ENCODE measurements at places on chromosomes 7 and 10.

DNA sequence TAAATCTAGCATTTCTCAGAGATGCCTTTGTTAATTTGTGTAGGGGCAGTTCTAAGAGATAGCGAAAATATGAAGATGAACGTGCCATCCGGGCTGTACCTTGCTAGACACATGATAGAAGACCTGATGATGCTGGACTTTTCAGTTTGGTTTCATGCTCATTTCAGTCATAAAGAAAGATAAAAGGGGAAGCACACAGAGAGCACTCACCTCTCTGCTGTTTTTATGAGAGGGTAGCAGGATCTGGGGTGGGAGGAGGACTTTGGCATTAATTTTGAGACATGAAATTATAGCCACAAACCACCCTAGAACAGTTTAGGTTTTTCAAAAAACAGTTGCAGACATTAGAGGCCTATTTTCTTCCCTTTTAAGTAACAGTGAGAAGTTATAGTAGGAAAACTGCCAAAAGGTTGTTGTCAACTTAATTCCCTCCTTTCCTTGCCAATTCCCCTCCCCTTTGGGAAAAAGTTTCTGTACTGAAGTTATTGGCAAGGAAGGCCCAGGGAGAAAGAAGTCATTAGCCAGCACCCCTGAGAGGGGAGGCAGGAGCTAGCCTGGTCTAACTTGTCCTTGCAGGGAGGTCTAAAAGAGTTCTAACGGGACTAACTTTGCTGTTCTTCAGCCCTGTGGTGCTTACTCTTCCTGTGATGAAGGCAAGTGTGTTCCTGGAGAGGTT lies 2.6 kb downstream of the ST7 start:
- DNase-seq = no peak

DNA sequence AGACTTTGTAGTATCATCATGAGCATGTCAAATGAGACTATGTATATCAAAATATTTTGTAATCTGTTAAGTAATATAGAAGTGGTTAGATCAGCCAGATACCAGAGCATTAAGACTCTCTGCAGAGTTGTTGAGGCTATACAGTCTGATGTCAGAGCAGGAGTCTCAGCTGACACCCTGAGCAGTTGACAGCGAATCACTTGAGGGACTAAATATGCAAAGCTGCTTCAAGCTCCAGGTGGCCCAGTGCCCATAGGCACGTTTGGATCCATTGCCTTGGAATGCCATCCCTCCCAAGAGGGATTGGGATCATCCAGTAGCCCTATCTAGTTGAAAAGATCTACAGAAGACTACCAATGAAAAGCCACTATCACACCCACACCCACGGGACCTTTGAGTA lies 210.2 kb downstream of the TAX1BP1 start:
- DNase-seq = no peak

DNA sequence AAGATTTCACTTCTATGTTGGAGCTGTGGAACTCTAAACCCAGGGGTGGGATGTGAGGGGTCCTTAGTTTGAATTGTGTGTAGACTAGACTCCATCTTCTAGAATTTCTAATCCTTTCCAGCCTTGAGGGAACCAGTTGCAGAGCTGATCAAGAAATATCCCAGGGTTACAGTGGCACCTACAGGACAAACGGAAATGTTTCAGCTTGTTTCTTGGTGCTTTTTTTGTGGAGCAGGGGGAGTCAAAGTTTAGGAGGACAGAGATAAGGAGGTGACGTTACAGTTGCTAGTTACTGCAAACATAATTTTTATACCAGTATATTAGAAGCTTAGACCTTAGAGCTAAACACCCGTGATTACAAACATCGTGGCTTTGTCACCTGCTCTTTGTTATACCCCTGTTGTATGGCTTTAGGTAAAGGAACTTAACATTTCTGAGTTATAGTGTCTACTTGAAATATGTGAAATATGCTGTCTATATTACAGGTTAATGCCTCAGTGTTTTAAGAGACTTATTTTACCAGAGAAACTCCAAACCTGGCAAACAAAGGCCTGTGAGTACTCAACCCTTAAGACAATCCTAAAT lies 84.5 kb upstream of the DYNC1I1 start:
- no peak for DNase-seq

DNA sequence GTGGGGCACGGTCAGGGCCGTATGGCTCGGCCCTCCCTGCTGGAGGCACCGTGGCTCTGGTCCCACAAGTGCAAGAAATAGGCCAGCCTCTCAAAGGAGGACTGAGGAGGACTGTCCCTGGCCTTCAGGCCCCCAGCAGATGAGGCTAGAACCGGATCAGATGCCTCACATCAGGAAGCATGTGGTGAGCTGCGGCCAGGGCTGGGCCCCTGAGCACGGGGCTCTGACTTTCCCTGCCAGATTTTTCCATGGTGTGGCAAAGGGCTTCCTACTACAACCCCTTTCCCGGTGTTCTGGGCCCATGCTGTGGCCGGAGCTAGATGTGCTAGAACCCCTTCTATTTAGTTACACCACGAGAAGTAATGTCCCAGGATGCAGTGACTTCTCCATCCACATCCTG lies 100.4 kb downstream of the TCERG1L start:
- DNase-seq = no peak

DNA sequence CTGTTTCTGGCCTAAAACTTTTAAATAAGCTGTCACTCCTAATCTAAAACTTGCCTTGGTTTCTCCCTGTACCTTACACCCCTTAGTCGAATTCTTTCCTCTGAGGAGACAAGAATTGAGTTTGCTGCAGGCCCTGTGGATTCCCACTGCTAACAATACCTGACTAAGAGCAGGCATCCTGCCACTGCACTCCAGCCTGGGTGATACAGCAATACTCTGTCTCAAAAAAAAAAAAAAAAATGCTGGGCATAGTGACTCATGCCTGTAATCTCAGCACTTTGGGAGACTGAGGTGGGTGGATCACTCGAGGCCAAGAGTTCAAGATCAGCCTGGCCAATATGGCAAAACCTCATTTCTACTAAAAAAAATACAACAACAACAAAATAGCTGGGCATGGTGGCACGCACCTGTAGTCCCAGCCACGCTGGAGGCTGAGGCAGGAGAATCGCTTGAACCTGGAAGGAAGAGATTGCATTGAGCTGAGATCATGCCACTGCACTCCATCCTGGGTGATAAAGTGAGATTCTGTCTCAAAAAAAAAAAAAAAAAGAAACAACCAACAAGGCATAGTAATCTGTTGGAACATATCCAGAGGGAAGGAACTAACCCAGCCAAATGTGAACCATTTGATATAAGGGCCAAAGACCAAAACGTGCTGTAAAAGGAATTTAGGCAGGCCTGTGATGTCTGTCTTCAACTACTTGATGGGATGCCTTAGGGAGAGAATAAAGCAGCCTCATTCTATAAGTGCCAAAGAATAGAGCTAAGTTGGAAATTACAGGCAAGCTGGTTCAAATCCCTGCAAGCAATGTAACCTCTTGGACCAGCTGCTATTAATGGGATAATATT lies 732.7 kb upstream of the AUTS2 start:
- DNase-seq = no peak

- no peak for DNase-seq
Observed at GRCh38 chr7:73683788-73684693, 644 bp downstream of the BUD23 start.

- DNase-seq = no peak
Observed at GRCh38 chr7:155947051-155947450, 134.8 kb upstream of the SHH start.

DNA sequence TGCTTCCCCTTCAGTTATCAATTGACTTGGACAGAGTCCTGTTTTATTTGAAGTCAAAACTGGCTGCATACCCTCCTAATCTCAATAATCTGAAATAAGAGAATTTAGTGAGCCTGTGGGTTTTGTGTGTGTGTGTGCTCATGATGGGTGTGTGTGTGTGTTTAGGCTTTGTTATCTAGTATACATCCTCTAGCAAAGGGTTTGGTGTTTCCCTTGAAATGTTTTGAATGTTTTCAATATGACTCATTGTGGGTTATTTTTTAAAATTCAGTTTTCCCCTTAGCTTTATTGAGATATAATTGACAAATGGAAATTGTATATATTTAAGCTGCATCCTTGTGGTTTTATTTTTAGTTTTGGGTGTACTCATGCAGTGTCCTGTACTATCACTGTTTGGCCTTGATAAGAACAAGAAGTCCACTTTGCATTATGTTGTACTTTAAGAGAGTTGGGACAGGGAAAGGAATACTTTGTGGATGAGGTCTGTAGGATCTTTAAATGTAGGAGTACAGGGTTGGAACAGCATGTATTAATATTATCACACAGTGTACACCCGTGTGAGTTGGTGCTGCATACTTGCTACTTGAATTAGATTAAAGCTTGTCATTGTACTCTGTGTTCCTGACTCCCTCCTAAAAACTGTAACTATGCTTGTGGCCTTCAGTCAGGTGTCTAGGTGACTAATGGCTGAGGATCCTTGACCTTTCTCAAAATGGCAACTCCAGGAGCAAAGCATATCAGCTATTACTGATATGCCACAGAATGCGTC lies 58.3 kb downstream of the VCL start:
- DNase-seq = no peak

DNA sequence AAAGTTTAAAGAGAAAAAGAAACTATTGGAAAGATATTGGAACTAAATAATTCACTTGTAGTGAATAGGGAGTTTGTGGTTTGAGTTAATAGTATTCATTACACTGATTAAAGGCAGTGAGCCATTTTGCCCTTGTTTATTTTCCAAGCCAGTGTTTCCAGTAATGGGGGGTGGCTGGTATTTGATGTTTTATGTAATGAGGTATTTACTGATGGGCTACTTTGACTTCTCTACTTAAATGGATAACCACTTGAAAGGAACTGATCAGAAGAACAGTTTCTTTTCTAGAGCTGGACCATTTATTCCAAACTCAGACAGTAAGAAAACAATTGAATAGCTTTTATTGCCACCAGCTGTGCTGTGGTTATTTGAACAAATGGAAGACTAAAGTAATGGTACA lies 227.0 kb upstream of the HDAC9 start:
- no peak for DNase-seq

DNA sequence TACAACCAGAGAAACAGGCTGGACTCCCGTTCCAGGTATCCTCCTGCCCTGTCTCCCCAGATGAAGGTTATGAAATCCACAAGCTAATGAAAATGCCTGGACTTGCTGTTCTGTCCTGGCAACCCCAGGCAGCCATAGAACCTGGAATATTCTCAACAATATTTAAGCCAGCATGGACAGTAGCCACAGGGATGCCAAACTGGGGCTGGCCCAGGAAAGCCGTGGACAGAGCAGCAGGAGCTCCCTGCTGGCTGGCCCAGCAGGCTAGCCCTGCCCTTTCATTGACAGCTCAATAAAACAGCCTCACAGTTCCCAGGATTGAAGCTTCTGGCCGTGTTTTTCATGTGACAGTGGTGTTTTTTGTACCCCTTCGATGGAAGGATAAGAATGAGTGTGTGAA lies 230.6 kb downstream of the BMPER start:
- DNase-seq = no peak

DNA sequence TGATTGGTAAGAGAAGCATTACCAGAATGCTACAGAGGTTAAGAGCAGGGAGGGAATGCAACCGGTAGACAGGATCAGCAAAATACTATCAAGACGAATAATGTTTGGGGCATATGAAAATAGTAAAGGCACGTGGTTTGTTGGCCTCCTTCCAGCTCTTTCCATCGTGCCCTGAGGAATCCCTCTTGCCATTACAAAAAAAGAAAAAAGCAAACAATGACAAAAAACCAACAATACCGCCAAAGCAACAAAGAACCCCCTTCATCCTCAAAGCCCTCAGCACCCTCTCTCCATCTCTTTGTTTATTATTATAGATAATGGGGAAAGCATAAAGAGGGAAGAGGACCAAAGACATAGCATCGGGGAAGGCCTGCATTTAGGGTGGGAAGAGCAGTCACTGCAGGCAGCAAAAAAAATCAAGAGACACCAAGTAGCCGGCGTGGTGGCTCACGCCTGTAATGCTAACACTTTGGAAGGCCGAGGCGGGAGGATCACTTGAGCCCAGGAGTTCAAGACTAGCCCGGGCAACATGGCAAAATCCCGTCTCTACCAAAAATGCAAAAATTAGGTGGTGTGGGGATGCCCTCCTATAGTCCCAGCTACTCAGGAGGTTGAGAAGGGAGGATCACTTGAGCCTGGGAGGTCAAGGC lies 78.0 kb downstream of the HIP1 start:
- DNase-seq = no peak

- no peak for DNase-seq
Observed at GRCh38 chr10:47367646-47368045, 16.4 kb downstream of the ZNF488 start.

DNA sequence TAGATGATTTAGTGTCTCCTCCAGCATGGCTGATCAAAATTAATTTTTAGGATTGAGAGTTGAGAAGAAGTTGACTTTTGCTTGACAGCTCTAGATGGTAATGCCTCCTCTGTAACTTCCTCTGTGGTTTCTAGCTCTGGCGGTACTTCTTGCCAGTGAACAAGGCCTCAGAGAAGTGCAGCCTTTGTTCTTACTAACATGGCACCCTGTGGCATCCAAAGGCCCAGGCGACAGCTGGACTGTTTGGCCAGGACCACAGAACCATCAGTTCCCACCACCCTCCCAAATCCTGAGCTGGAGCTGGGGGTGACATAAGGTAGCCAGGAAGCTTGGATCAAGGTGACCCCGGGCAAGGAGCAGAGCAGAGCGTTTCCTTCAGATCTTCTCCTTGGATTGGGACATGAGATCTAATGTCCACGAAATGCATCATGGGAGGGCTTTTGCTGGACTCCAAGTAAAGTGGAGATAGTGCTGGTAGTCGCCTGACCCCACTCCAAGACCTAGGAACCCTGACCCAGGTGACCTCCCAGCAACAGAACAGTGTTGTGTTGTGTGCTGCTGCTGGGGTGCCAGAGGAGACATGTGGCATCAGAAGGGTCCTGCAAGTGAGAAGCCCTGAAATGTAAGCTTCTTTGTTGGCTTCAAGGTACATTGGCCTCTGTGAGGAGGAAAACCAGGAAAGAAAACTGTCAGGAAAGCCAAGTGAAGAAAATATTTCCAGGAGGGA lies 41.8 kb downstream of the APBB1IP start:
- DNase-seq = no peak

DNA sequence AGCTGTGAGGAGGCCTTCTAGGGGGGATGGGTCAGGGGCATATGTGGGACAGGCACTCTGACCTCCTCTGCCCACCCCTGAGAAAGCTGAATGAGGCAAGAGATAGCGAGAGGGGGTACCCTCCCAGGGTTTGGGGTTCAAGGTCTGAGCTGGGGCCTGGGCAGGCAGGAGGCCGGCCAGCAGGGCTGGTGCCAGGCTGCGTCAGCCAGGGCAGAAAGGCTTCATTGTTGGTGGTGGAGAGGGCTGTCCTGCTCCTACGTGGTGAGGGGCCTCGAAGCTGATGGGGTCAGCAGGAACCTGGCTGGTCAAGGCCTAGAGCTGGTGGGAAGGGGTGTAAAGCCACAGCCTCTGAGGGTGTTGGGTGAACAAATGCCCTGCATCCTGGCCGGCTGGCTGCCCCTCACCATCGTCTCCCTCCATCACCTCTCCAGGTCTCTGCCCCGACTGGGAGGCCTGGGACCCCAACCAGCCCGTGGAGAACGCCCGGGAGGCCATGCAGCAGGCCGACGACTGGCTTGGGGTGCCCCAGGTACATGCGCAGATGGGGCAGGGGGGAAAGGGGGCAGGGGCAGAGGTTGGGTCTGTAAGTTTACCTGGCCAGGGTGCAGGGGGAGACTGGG lies 6.6 kb downstream of the FLNC start:
- no peak for DNase-seq

GRCh38 chr7:153193144-153193595 lies 433.6 kb downstream of the ACTR3B start:
- no peak for DNase-seq

All from esophagus squamous epithelium (tissue), 5 donors.